ENCODE measurements at places on chromosomes 4 and X. TPM values are rescaled to one million over a fixed set of nuclear protein-coding genes. Genes with fewer than 3 reads are reported as not detected.

Gene RTL9
- total RNA-seq, result 0.07 TPM

Gene DGKK
- total RNA-seq, result not detected

Gene HSFX3
- total RNA-seq, result not detected

Gene MAGEA6
- total RNA-seq, result not detected

Gene CASK
- 24.0 TPM for total RNA-seq

Gene RASSF6
- total RNA-seq, result not detected

Gene TMEM35A
- not detected for total RNA-seq

Gene ZNF157
- 0.67 TPM for total RNA-seq
